Keratinocyte (primary cell): ENCODE measurements at places on chromosomes 2 and 18.

GRCh38 chr2:196259507-196260481, 88.4 kb upstream of the STK17B start:
- DNase-seq = peak; percentile 61

DNA sequence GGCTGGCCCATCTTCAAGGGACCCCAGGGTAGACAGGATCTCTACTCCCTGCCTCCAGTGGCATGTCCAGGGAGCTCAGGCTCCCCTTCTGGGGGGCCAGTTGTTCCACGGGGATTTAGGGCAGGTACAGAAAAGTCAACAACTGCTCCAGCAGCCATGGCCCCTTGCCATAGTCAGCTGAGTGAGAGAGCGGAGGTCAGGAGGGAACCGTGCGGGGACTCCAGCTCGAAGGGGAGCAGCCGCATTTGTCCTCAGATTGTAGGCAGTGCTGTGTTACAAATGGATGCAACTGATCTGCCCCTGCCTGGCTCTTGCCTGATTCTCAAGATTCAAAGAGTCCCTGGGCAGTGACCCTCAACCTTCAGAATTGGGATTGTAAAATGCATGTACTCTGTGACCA, 49.9 kb downstream of the ITGB1BP1 start:
- no peak for DNase-seq

DNA sequence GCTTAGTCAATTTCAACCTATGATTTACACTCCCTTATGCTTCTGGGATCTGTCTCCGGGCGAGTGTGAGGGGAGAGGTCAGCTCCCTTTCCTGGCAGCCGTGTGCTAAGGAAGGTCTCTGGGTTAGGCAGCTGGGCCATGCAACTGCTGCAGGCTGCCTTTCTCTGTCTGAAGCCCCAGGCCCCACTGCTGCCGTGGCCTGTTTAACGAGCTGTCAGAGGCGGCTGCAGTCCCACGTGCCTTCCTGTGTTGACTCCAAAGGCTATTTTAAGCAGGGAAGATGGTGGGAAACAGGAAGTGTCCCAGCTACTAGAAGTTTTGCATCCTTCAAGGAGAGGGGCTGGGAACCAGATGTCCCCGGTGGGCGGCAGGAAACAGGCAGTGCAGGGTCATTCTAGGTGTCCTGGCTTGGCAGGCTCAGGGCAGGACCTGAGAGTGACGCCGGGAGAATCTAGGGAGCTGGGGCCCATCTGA, 186.4 kb downstream of the TNS1 start:
- DNase-seq = no peak

DNA sequence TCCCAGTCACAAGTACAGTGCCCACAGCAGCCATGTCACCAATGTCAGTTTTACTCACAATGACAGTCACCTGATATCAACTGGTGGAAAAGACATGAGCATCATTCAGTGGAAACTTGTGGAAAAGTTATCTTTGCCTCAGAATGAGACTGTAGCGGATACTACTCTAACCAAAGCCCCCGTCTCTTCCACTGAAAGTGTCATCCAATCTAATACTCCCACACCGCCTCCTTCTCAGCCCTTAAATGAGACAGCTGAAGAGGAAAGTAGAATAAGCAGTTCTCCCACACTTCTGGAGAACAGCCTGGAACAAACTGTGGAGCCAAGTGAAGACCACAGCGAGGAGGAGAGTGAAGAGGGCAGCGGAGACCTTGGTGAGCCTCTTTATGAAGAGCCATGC, 31.3 kb downstream of the COX7A2L start:
- DNase-seq = no peak

DNA sequence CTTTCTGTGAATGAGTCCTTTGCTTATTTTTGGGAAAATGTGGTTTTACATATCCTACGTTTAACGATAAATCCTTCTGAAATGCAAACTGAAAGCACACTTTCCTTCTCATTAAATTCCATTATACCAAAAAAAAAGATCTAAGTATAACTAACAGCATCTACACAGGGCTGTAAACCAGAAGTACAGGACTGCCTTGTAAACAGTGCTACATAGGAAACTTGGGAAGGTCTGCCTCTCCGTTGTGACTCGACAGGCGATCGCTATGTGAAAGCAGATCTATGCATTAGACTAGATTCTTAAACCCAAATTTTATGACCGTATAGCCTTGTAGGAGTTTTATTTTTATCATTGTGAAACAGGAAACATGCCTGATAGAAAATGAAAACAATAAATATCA, 690.5 kb downstream of the ARHGAP15 start:
- DNase-seq = no peak

DNA sequence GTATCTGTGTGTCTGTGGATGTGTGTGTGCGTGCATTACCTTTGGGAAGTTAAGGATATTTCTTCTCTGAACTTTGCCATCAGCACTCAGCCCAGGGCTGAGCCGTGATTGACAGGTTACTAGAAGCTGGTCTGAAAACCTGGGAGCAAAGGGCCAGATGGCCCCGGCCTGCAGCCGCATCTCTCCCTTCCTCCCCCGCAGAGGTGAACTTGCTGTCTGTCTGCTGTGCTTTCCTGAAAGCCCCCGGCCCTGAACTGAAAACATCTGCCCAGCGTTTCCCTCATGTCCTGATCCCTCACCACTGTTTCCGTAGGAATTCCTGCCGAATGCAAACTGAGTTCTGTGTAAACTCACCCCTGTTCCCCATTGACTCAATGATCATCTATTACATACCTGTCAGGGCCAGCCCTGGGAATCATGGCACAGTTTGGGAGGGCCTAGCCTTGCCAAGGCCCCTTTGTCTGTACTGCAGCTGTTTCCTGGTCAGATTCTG, 45.8 kb downstream of the MYCN start:
- DNase-seq = no peak

DNA sequence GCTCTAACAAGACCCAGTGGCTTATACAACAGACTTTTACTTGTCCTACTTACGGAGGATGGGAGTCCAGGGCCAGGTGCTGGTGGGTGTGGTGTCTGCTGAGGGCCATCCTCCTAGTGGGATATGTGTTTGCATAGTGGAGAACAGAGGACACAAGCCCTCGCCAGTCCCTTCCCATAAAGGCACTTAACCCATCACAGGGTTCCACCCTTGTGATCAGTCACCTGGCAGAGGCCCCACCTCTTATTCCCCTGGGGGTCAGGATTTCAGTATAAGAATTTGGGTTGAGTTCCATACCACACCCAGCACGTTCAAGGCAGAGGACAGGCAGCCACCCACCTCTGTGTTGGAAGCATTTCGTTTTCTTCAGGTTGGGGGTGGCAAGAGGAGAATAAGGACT, 259.0 kb downstream of the AGAP1 start:
- DNase-seq = no peak

DNA sequence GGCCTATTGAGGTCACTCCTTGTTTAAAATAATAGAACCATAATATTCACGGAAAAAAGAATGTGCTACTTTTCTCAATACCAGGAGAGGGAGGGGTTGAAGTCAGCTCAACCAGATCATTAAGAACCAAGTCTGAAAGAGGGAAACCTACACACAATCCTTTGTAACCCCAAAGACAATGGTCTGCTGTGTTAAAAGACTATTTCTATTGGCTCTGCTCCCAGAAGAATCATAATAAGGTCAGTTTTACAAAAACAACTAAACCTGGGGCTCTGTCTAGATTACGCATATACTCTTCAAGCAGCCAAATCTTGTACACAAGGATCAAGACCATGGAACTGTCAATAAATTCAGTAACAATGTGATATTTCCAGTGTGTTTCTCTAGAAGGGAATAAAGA, 177.2 kb upstream of the CRIM1 start:
- DNase-seq = no peak

- peak; percentile 76 for DNase-seq
These were observed 99.5 kb downstream of the MRO start for GRCh38 chr18:50720325-50720674.

- no peak for DNase-seq
These were observed 176.0 kb downstream of the MIB1 start for GRCh38 chr18:21916594-21916993.

- no peak for DNase-seq
These were observed 117.2 kb downstream of the SLC4A3 start for GRCh38 chr2:219744600-219744999.

- DNase-seq = no peak
These were observed 2.0 kb upstream of the ANKRD29 start for GRCh38 chr18:23664674-23665073.

GRCh38 chr2:165575044-165575615, 105.6 kb downstream of the CSRNP3 start:
- DNase-seq = no peak

DNA sequence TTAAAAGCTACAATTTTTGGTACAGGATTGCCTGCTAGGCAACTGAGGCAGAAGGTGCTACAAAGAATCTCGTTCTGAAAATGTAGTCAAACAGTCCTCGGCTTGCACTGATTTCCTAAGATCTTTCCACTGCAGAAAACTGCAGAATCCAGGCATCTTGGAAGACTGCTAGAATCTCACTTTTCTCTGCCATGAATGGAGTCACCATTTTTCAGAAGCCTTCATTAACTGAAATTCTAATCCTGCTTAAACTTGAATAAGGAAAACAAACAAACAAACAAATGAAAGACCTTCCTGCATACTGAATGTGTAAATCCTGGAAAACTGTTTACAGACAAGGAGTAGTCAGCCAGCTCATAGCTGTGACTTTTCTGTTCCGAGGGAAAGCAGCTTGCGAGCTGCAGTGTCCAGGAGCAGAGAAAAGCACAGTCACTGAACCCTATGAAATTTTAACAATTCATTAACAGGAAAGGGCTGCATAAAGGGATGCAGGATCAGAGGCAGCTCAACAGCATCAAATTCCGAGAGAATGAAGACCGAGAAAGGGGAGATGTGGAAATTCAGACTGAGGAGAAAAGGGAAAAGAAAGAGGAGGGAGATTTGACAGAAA, 210.5 kb upstream of the PIK3C3 start:
- DNase-seq = no peak

DNA sequence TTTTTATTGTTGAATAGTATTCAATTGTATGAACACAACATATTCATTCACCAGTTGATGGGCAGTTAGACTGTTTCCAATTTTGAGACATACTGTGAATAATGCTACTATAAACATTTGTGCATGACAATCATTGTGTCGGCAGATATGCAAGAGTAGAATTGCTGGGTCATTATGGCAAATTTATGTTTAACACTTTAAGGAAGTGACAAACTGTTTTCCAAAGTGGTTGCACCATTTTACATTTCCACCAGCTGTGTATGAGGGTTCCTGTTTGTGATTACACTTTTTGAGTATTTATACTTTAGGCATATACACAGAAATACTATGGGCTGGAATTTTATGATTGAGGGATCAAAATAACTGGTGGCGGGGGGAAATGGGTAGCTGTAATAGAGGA, 61.2 kb downstream of the MAP4K3 start:
- no peak for DNase-seq

DNA sequence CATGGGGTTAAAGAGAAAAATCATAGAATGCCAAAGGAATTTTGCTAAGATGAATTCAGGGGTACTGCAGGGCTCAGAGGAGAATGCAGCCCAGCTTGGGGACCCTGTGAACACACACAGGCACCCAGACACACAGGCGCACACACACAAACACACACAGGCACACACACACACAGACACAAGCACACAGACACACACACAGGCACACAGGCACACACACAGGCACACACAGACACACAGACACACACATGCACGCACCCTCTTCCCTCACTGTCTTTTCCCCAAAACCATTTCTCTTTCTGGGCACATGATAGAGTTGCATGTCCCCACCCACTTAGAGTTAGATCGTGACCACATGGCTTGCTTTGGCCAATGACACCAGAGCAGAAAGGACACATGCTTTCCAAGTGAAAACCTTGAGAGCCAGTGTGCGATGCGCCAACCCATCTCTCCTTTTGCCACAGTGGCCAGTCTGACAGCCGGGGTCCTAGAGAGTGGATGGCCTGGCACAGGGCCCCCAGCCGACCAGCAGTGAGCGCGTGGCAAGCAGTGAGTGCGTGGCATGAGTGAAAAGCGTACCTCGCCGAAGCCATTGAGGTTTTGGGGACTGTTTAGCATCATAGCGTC, 163.3 kb downstream of the KLHL29 start:
- no peak for DNase-seq

DNA sequence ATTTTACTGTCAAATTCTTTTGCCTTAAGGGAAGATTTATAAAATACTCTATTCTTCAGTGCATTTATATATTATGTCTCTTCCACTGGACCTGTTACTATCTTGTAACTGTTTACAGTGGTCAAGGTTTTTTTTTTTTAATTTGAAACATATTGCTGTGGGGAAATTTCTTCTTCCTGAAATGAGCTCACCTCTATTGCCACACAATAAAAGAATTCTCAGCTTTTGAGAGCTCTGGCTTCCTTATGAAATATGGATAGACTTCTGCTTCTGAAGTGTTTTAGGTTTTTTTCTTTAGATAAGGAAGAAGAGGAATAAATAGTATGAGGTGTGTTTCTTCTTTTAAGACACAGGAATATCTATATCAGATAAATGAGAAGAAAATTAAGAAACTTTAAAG, 7.7 kb downstream of the VRK2 start:
- no peak for DNase-seq

DNA sequence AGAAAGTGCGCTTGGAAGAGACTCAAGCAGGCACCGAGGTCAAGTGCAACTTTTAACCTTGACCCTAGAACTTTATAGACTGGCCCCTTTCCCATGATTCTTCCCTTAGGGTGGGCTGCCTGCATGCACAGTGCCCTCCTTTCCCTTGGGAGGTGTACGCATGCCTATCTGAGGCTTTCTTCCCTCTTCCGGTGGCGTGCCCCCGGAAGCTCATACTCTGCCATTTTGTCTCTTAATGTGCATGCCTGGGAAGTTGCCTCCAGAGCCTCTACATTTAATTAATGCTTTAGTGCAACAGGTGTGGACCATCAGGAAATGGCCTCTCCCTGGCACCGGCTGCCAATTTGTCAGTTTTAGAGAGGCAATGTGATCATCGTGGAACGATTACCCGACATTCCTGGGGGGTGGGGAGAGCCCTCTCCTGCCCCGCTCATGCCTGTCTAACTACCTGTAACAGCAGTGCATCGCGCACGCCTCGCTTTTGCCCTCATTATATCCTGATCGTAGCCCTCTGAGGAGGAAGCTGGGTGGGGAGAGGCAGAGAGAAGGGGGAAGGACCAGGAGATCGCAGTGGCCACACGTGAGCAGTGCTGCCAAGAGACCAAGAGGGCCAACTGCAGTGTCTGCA, 194.8 kb downstream of the TFCP2L1 start:
- no peak for DNase-seq

DNA sequence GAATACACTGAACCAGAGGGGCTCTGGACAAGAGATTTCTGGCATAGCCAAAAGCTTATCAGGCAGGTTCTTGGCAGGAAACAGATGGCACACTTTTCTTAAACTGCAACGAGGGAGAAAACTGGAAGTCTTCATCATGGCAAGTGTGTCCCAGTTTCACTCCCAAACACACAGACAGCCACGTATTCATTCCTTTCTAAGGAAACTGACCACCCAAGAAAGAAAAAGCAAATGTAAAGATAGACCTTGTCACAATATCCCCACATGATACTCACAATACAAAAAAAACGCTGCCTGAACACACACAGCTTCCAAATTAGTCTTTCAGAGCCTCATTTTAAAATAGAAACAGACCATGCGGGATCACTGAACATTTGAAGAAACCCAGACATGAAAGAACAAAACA, 40.6 kb upstream of the RTTN start:
- DNase-seq = no peak

- DNase-seq = no peak
These were observed 496.1 kb upstream of the SLC39A10 start for GRCh38 chr2:195160963-195161362.
